KG1 (cell line): ENCODE measurements at places on chromosomes 4 and X.

DNA sequence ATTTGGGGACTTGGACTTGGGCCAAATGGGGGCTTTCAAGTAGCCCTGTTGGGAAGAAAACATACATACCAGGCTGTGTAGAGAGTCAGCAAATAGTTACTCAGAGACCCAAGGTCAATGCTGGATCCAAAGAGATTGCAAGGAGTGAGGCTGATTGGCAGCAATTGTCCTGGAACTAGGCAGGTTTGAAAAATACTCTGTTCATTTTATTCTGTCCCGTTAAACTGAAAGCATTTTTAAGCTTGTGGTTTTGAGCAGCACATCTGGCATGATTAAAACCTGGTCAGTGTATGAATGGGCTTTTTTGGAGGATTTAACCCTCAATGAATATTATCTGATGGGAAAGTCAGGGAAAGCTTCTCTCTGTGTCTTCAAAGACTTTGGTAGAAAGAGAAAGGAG lies 294.3 kb upstream of the BOD1L1 start:
- DNase-seq: no peak

DNA sequence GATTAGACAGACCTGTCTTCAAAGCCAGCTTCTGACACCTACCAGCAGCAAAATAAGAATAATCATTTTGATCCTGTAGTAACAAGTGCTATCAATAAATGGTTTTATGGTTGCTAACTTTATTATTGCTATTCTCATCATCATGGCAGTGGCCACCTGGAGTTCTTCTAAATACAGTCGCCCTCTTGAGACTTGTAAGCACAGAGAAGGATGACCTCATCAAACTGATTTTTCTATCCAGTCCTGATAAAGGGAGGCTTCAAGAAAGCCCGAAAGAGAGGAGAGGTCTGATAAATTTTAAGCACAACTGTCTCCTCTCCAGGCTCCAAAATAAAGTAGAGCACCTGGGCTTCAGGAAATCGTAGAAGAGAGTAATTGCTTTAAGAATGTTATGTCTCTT lies 286.4 kb downstream of the USP46 start:
- DNase-seq: no peak

- DNase-seq: no peak
Measured at GRCh38 chrX:131747173-131747572, 203.3 kb downstream of the OR13H1 start.

GRCh38 chr4:7941965-7942496 lies 2.4 kb upstream of the AFAP1 start:
- no peak for DNase-seq

DNA sequence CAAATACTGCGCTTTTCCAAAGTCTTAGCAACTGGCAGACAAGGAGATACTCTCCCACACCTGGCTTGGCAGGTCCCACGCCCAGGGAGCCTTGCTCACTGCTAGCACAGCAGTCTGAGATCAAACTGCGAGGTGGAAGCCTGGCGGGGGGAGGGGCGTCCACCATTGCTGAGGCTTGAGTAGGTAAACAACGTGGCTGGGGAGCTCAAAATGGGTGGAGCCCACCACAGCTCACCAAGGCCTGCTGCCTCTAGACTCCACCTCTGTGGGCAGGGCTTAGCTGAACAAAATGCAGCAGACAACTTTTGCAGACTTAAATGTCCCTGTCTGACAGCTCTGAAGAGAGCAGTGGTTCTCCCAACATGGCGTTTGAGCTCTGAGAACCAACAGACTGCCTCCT lies 23.0 kb upstream of the NFKB1 start:
- no peak for DNase-seq

DNA sequence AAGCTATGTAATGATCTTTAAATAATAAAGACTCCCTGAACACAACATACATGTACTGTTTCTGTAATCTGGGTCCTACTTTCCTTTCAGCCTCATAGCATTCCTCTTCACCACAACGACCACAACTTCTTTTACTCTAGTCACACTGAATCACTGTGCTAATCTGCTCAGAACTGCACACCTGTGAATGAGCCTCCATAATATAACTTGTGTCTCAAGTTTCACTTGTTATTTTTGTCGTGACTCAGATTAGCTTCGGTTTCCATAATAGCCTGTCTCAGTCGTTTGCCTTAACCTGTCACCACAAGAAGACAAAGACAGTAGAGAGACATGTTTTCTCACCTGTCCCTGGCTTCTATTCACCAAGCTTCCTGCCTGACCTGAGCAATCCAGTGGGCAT lies 61.8 kb downstream of the MAGED1 start:
- DNase-seq: no peak

DNA sequence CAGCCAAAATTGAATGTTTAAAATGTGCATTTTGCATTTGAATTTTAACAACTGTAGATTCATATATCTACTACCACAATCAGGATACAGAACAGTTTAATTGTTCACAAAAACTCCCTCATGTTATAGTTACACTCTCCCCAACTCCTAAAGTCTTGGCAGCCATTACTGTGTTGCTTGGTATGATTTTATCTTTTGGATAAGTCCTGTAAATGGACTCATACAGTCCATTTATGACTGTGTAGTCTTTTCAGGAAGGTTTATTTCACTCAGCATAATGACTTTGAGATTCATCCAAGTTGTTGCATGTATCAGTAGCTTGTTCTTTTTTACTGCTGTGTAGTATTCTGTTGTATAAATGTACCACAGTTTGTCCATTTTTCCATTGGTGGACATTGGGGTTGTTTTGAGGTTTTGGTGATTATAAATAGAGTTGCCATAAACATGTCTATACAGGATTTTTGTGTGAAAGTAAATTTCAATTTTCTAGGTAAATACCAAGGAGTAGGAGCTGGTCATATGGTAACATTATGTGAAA lies 9.9 kb downstream of the FAM193A start:
- DNase-seq: no peak

DNA sequence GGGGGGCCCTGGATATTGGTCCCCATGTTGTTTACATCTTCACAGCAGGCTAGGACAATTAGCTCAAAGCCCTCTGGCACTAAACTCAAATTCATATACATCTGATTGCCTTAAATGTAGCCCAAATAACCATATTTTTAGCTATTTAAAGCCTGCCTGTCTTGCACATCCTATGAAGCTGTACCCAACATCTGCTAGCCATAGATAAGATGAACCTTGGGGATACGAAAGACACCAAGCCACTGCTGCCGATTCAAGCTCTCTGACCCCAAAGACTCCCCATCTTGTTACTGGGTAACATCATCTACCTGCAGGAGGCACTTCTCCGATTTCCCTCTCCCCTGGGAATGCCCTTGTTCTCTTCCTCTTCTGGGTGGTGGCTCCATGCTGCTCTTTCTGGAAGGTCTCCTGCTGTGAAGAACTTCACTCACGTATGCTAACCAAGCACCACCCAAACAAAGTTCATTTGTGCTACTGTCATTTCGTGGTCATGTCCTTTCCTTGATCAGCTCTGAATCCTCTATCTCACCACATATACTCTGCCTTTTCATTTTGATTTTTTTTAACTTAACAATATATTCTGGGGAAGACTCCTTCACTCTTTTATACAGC lies 107.7 kb upstream of the ATXN3L start:
- no peak for DNase-seq

- DNase-seq: no peak
Measured at GRCh38 chr4:105093975-105094374, 52.7 kb upstream of the TET2 start.

- no peak for DNase-seq
Measured at GRCh38 chrX:13695601-13696115, 6.7 kb downstream of the RAB9A start.

GRCh38 chrX:1531096-1531890 lies 5.7 kb downstream of the P2RY8 start:
- no peak for DNase-seq

DNA sequence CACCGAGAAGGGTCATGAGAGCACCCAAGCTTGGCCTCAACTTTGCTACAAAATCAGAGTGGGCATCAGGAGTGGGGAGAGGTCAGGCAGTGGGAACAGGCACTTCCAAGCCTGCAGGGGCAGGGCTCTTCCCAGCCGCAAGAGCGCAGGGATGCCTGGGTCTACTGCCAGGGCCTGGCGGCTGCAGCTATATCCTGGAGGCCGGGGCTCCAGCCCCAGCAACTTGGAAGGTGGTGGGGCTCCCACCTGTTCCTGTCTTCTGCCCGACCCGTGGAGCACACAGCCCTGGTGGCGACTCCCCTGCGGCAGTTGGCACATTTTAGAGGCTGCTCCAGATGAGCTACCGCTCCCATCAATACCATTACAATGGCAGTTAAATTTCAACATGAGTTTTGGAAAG lies 607.0 kb downstream of the TRAM1L1 start:
- no peak for DNase-seq

DNA sequence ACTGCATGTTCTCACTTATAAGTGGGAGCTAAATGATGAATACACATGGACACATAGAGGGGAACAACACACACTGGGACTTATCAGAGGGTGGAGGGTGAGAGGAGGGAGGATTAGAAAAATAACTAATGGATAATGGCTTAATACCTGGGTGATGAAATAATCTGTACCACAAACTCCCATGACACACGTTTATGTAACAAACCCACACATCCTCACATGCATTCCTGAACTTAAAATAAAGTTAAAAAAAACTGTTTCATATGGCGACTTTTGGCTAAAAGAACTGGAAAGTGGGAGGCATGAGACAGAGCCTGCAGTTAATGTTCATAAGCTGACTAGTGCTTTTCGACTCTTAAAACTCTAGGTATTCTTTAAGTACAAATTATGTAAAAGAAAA lies 98.9 kb upstream of the NPFFR2 start:
- DNase-seq: no peak

DNA sequence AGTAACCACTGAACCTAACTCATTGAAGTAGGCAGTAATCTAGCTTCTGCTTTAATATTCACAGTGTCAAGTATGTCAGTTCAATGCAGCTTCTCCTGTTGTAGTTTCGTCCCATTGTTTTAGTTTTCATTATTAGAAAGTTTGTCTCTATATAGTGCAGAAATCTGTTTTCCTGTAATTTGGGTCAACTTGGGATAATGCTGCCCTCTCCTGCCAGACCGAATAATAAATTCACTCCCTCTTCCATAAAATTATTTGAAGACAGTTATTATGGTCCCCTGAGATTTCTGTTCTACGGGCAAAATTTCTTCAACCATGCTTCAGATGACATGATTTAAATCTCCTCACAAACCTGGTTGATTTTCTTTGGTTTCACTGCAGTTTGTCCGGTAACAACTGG lies 4.6 kb upstream of the LUZP4 start:
- no peak for DNase-seq

DNA sequence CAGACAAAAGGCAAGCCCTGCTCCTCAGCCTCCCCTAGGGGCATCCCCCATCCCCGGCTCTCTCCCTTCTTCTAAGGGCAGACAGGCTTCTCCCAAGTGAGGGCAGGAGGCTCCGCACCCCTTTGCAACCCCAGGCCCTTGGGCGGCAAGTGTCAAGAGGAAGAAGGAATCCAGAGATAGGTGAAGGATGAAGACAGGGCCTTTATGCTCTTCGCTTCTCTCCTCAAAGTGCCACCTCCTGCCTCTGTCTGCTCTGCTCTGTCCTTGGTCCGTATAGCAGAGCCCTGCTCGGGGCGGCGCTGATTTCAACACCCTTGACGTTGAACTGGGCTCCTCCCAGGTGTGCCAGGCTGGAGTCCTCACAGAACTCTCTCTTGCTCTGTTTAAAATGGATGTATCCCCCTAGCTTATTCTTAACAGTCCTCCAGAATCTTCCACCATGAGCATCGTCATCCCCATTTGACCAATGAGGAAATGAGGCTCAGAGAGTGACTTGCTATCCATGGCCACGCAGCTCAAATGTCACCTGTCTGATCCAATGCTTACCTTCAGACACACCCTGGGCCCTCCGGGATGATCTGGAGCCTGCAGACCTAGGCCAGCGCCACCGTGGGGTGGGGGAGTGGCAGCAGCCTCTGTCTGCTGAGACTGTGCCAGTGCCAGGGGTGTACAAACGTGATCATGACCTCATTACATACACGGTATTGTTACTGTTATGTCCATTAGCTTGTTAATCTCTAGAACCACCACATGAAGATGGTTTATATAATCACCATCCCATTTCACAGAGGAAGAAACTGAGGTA lies 99.8 kb downstream of the PHKA2 start:
- DNase-seq: no peak

DNA sequence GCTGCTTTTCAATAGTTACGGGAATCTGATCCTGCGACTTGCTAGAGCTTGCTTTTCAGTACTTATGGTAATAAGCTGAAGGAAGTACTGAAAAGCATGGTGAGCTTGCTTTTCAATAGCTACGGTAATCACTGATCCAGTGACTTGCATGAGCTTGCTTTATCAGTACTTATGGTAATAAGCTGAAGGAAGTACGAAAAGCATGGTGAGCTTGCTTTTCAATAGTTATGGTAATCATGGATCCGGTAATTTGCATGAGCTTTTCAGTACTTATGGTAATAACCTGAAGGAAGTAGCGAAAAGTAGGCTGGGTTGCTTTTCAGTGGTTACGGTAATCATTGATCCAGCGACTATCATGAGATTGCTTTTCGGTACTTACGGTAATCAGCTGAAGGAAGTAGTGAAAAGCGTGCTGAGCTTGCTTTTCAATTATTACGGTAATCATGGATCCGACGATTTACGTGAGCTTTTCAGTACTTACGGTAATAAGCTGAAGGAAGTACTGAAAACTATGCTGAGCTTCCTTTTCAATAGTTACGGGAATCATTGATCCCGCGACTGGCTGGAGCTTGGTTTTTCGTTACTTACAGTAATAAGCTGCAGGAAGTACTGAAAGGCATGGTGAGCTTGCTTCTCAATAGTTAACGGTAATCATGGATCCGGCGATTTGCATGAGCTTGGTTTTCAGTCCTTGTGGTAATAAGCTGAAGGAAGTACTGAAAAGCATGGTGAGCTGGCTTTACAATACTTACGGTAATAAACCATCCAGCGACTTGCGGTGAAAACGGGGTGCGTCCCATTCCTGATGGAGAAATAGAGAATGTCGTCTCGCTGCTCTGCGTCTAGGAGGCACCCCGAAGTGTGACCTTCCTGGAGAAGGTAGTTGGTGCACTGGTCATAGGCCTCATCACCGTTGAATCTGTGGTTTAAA lies 6.5 kb downstream of the CRLF2 start:
- DNase-seq: no peak

DNA sequence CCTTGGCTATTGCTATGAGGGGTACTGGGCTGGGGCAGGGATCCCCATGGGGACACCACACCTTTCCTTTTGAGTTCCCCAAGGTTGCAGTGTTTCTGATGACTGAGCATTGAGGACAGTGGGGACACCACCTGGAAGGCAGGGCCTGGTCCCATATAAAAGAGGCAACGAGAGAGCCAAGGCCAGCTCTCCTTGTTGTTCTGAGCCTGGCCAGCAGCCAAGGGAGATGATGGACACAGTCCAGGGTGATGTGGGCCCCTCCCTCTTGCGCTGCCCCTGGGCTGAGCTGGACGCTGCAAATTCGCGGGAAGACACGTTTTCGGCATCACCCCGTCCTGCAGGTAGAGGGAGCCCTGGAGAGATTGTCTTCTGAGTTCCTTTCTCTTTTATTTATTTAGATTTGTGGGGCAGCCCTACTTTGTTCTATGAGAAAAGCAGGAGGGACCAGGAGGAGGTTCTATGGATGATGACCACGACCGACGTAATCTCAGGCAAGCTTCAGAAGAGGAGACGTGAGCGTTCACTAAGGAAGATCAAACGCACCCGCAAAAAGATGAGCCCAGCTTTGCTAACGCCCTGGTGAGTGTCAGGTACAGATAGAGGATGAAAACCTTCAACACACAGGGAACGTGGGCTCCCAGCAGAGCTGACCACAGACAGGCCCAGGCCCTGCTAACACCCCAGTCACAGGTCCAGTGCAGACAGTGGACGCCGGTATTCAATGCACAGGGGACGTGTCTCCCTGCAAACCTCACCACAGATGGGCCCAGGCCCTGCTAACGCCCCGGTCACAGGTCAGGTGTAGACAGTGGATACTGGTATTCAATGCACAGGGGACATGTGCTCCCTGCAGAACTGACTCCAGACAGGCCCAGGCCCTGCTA lies 97.4 kb downstream of the SHOX start:
- DNase-seq: no peak

GRCh38 chr4:26779674-26780073 lies 81.0 kb upstream of the STIM2 start:
- no peak for DNase-seq
